T-helper 17 cell (primary cell): ENCODE measurements at places on chromosomes 2 and 18.

- H3K27ac ChIP-seq = peak overlapping the region; percentile 2
- H3K4me1 ChIP-seq = peaks cover 14% of the 10 kb centered on the region
- H3K4me3 ChIP-seq = no peak overlapping the region
- H3K36me3 ChIP-seq = peaks cover 5% of the 10 kb centered on the region
Observed at GRCh38 chr18:12802538-12802937, 81.5 kb downstream of the PTPN2 start.

DNA sequence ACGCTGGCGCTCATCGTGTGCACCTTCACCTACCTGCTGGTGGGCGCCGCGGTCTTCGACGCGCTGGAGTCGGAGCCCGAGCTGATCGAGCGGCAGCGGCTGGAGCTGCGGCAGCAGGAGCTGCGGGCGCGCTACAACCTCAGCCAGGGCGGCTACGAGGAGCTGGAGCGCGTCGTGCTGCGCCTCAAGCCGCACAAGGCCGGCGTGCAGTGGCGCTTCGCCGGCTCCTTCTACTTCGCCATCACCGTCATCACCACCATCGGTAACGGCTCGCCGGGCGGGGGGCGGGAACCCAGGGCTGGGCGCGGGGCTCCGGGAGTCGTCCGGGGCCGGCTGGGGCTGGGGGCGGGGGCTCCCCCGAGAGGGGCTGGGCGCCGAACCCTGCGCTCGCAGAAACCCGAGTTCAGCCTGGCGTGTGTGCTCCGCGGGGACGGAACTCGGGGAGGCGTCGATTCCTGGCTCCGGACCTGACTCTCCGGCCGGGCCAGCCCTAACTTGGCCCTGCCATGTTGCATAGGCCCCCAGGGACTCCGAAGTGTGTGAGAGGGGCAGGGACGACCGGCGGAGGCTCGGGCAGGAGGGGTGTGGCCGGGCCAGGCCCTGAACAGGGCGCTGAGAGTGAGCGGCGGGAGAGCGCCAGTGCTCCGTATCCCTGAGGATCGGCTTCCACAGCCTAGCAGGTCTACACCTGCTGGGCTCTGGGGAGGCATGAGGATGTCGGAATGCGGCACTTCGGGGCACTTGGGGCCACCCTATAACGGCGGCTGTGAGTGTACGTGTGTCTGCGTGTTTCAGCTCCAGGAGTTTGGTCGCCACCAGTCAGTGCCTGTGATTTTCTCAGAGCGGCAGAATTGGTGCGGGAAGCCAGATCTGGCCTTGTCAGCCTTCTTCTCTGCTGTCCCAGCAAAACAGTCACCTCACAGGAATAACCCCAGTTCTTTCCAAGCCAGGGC, 651 bp downstream of the KCNK3 start:
- no peak overlapping the region for H3K4me3 ChIP-seq
- peaks cover 5% of the 10 kb centered on the region for H3K4me1 ChIP-seq
- peaks cover 78% of the 10 kb centered on the region for H3K27me3 ChIP-seq

- peaks cover 10% of the 10 kb centered on the region for H3K27me3 ChIP-seq
- no peaks in the 10 kb centered on the region for H3K36me3 ChIP-seq
- H3K4me3 ChIP-seq = peak overlapping the region; percentile 50
- peak overlapping the region; percentile 9 for H3K27ac ChIP-seq
- no peak for DNase-seq
- H3K4me1 ChIP-seq = peaks cover 18% of the 10 kb centered on the region
Observed at GRCh38 chr2:8582651-8583399, 99.0 kb upstream of the ID2 start.

DNA sequence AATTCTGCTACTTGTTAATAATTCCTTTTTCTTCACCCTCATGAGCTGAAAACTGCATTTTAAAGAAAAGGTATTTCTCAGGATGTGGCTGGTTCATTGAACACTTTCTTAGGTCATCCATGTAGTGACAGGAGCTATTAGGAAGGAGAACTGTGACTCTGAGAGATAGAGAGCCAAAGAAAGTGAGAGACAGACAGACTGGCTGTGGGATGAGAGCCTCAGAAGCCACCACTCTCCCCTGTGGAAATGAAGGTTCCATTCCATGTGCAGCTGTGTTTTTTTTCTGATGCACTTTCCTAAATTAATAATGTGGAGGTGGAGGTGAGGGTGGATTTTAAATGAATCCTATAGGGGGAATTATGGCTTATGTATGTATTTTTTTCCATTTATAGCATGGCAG, 113.3 kb downstream of the FAM210A start:
- peaks cover 67% of the 10 kb centered on the region for H3K4me1 ChIP-seq
- H3K4me3 ChIP-seq = peak overlapping the region; percentile 94
- DNase-seq = no peak
- no peaks in the 10 kb centered on the region for H3K36me3 ChIP-seq
- no peaks in the 10 kb centered on the region for H3K27me3 ChIP-seq

DNA sequence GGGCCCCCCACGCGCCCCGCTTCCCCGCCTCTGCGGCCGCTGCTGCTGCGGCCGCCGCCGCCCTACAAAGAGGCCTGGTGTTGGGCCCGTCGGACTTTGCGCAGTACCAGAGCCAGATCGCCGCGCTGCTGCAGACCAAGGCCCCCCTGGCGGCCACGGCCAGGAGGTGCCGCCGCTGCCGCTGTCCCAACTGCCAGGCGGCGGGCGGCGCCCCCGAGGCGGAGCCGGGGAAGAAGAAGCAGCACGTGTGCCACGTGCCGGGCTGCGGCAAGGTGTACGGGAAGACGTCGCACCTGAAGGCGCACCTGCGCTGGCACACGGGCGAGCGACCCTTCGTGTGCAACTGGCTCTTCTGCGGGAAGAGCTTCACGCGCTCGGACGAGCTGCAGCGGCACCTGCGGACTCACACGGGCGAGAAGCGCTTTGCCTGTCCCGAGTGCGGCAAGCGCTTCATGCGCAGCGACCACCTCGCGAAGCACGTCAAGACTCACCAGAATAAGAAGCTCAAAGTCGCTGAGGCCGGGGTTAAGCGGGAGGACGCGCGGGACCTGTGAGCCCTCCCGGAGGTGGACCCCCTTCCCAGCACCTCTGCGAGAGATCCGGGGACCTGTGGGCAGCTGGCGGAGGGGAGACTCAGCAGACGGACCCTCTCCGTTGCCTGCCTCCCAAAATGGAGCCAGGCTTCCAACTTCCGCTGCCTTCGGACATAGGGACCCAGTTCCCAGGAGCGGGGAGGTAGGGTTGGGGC, 1.9 kb downstream of the SP5 start:
- H3K27ac ChIP-seq = no peak overlapping the region
- DNase-seq = no peak
- H3K4me3 ChIP-seq = peak overlapping the region; percentile 66
- peaks cover 2% of the 10 kb centered on the region for H3K36me3 ChIP-seq

- H3K4me3 ChIP-seq = no peak overlapping the region
- no peaks in the 10 kb centered on the region for H3K36me3 ChIP-seq
Observed at GRCh38 chr18:22188559-22189267, 19.3 kb downstream of the GATA6 start.

DNA sequence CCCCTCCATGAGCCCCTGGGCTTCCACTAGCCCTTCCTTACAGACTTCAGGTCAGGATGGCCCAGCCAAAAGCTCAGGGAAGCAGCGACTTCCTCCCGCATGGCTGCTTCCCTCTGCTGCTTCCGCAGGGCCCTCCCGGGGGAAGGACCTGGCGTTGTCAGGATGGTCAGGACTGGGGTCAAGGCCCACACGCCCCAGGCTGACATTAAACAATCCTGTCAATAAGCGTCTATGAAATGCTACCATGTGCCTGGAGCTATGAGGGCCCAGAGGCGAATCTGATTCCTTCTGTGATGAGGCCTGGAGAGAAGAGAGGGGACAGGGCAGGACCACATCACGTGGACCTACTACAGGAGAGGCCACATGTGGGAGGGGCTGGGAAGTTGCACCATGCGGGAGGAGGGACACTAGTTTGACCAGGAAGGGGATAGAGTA, 17.3 kb downstream of the CYS1 start:
- H3K36me3 ChIP-seq = no peaks in the 10 kb centered on the region
- peaks cover 6% of the 10 kb centered on the region for H3K4me1 ChIP-seq
- H3K27me3 ChIP-seq = no peaks in the 10 kb centered on the region
- H3K27ac ChIP-seq = no peak overlapping the region

GRCh38 chr2:216643986-216644659, 10.9 kb downstream of the IGFBP2 start:
- peaks cover 40% of the 10 kb centered on the region for H3K27me3 ChIP-seq
- no peak for DNase-seq
- H3K4me1 ChIP-seq = no peaks in the 10 kb centered on the region
- H3K4me3 ChIP-seq = no peak overlapping the region
- no peak overlapping the region for H3K27ac ChIP-seq

DNA sequence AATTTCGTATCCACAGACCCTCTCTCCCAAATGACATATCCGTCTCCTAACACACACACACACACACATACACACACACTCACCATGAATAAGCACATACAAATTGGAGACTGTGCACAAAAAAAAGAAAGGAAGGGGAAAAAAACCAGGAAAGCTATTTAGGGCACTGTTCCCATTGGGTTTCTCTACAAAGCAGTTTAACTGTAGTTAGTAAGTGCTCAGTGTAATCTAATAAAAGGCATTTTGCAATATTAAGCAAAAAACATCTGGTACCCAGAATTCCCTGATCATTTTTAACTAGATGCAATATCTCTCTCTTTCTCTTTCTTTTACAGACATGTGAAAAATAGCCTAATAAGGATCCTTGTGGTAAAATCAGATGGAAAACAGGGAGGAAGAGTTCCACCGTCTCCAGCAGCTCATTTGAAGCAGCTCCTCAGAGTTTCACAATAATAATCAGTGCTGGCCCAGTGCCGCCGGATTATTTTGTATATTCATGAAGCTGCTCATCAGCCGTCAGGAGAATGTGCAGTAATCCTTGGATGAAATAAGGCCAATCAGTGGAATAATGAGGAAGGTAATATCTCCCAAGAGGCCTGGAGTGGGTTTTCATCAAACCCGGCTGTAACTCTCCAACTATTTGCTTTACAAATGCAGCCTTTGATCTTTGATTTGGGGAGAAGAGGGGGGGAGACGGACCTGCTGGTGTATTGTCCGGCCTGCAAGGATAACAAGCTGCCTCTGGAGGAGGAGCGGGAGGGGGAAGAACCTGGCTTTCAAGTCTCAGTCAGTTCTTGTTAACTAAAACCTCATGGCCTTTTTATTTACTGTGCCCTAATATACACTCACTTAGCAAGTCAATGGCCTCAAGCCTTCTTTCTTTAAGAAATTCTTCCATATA, 227.6 kb upstream of the SMIM21 start:
- peaks cover 9% of the 10 kb centered on the region for H3K27me3 ChIP-seq
- no peak for DNase-seq
- H3K27ac ChIP-seq = no peak overlapping the region
- H3K4me1 ChIP-seq = no peaks in the 10 kb centered on the region
- no peaks in the 10 kb centered on the region for H3K36me3 ChIP-seq

DNA sequence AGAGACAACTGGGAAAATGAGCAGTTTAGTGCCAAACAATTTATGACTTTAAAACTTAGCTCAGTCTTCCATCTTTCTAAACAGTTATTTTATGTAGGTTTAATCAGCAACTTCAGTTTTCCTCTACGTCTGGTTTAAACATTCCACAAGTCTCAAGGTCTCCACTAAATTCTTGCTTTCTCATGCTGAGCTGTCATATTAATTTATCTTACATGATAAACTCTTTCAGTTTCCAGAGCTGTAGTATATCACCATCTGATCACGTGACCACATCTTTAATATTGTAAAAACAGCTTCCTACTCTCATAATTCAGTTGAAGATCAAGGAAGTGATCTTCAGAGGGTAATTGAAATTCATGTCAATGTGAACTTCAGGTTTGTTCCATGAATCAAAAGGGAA, 158.6 kb downstream of the ZNF804A start:
- DNase-seq = no peak
- H3K27ac ChIP-seq = no peak overlapping the region
- H3K4me3 ChIP-seq = no peak overlapping the region
- H3K4me1 ChIP-seq = no peaks in the 10 kb centered on the region
- H3K36me3 ChIP-seq = no peaks in the 10 kb centered on the region
- no peaks in the 10 kb centered on the region for H3K27me3 ChIP-seq

DNA sequence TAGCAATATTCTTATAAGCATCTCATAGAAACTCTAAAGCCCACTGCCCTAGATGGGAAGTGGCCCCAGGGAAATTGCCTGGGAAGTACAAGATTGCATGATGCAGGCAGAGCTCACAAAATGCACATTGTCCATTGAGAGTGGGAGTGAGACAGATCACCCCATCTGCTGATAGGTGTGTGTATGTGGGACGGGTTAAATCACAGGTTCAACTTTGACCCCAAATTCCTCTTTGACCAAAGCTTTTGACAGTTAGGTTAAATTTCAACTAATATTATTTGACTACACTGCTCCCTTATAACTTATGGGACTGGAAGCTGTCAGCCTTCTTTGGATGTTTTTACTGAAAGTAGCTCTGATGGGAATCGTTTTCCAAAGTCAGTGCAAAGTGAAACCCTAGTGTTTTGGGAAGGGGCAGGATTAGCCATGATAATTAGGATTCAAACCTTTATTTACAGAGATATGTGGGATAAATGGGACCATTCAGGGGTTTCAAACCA, 11.4 kb upstream of the FABP1 start:
- H3K4me1 ChIP-seq = no peaks in the 10 kb centered on the region
- no peak overlapping the region for H3K4me3 ChIP-seq
- peaks cover 56% of the 10 kb centered on the region for H3K27me3 ChIP-seq
- H3K27ac ChIP-seq = no peak overlapping the region
- H3K36me3 ChIP-seq = no peaks in the 10 kb centered on the region

- no peak overlapping the region for H3K4me3 ChIP-seq
- no peaks in the 10 kb centered on the region for H3K36me3 ChIP-seq
- H3K4me1 ChIP-seq = no peaks in the 10 kb centered on the region
- no peak overlapping the region for H3K27ac ChIP-seq
- no peaks in the 10 kb centered on the region for H3K27me3 ChIP-seq
- DNase-seq = no peak
Observed at GRCh38 chr18:25457601-25458000, 105.6 kb upstream of the ZNF521 start.

GRCh38 chr2:15517793-15518192, 43.3 kb downstream of the NBAS start:
- H3K36me3 ChIP-seq = peaks cover 13% of the 10 kb centered on the region
- no peak for DNase-seq
- no peak overlapping the region for H3K27ac ChIP-seq
- no peaks in the 10 kb centered on the region for H3K27me3 ChIP-seq

DNA sequence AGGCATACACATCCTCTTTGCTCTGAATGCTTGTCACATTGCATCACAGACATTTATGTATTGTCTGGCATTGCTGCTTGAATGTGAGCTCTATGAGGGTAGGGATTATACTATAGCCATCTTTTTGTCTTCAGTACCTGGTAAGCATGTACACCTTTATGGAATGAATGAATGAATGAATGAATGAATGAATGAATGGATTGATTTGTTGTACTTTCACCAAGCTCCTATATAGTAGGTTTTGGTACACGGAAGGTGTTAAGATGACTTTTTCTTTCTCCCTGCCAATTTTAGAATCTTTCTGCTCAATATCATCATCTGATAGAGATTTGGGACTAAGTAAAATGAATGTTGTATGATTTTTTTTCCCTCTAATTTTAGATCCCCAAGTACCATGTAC, 13.5 kb downstream of the LTBP1 start:
- no peak for DNase-seq
- H3K36me3 ChIP-seq = no peaks in the 10 kb centered on the region
- peaks cover 35% of the 10 kb centered on the region for H3K27me3 ChIP-seq
- H3K27ac ChIP-seq = no peak overlapping the region
- H3K4me1 ChIP-seq = no peaks in the 10 kb centered on the region

- H3K27me3 ChIP-seq = no peaks in the 10 kb centered on the region
- no peak for DNase-seq
- H3K4me1 ChIP-seq = peaks cover 40% of the 10 kb centered on the region
- H3K4me3 ChIP-seq = peak overlapping the region; percentile 73
Observed at GRCh38 chr2:233399306-233400225, 45.3 kb downstream of the DGKD start.

GRCh38 chr2:189327879-189328847, 113.1 kb upstream of the WDR75 start:
- no peaks in the 10 kb centered on the region for H3K4me1 ChIP-seq
- peaks cover 2% of the 10 kb centered on the region for H3K36me3 ChIP-seq
- no peak overlapping the region for H3K27ac ChIP-seq
- no peak overlapping the region for H3K4me3 ChIP-seq
- no peak for DNase-seq
